Activated naive CD8-positive, alpha-beta T cell treated with anti-CD3 and anti-CD28 coated beads, Interleukin-2, amount 10 ng/mL, durations not matched to agents 7 days and 5 days (primary cell): ENCODE measurements at places on chromosomes 11 and 22.

GRCh38 chr11:130510407-130511006 is 62.1 kb downstream of the ADAMTS15 start:
- H3K27ac ChIP-seq, result no peak overlapping the region
- no peaks in the 10 kb centered on the region for H3K36me3 ChIP-seq
- no peak for DNase-seq
- peaks cover 2% of the 10 kb centered on the region for H3K27me3 ChIP-seq

DNA sequence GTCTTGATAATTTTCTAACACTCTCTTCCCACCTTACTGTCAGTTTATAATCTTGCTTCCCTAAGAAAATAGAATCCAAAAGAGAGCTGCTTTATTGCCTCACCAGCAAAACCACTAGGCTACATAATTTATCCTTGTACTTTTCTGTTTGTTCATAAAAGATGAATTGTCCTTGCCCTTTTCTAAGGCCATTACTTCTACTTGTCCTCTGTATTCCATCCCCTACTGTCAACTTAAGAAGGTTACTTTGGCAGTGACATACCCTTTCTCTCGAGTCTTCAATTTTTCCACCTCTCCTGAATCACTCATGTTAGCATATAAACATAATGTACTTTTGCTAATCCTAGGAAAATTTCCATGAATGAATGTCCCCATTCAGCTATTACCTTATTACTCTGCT is 18.0 kb downstream of the BIRC2 start:
- no peak overlapping the region for H3K27ac ChIP-seq
- H3K36me3 ChIP-seq, result peaks cover 43% of the 10 kb centered on the region
- H3K27me3 ChIP-seq, result no peaks in the 10 kb centered on the region

- H3K4me1 ChIP-seq, result peaks cover 3% of the 10 kb centered on the region
- no peak overlapping the region for H3K27ac ChIP-seq
- peaks cover 1% of the 10 kb centered on the region for H3K36me3 ChIP-seq
- no peak for DNase-seq
- no peak overlapping the region for H3K4me3 ChIP-seq
- H3K27me3 ChIP-seq, result peaks cover 36% of the 10 kb centered on the region
Measured at GRCh38 chr11:33912405-33913361, 20.8 kb upstream of the LMO2 start.

GRCh38 chr11:68276861-68277260 is 5.1 kb upstream of the C11orf24 start:
- H3K4me1 ChIP-seq, result peaks cover 17% of the 10 kb centered on the region
- DNase-seq, result no peak
- H3K27me3 ChIP-seq, result no peaks in the 10 kb centered on the region
- H3K27ac ChIP-seq, result no peak overlapping the region

DNA sequence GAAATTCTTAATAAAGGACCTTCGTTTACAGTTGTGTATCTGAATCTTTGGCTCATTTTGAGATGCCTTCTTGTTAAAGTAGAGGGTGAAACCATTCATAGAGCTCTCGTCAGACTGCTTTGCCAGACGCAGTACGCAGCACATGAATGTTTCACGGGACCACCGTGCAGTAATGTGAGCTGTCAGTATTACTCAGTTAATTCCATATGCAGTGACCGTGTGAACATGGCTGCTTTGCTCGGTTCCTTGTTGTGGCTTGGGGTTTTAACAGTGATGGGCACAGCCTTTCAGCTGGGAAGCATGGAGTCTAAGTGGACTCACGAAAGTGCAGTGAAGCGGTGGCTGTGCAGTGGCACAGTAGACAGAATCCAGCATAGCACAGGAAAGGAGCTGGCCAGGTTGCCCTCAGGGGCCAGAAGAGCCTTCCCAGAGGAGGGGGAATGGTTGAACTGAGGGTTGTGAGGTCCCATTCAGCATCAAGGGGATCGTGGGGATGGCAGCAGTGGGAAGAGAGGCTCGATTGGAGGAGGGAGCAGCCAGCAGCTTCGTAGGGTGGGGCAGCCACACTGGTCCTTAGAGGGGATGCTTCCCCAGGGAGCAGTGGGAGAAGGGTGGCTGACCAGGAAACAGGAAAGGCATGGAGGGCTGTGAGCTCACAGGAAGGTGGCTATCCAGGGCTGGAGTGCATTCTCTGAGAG is 31.4 kb downstream of the PPFIA1 start:
- no peaks in the 10 kb centered on the region for H3K27me3 ChIP-seq
- peaks cover 6% of the 10 kb centered on the region for H3K36me3 ChIP-seq
- no peak for DNase-seq
- H3K27ac ChIP-seq, result no peak overlapping the region

GRCh38 chr11:67345920-67346819 is 7.2 kb downstream of the POLD4 start:
- H3K27ac ChIP-seq, result peak overlapping the region; percentile 82
- no peaks in the 10 kb centered on the region for H3K36me3 ChIP-seq
- DNase-seq, result no peak
- peaks cover 29% of the 10 kb centered on the region for H3K4me1 ChIP-seq
- H3K4me3 ChIP-seq, result no peak overlapping the region

GRCh38 chr11:82003671-82004515 is 729.8 kb downstream of the FAM181B start:
- H3K27me3 ChIP-seq, result no peaks in the 10 kb centered on the region
- no peak for DNase-seq
- no peaks in the 10 kb centered on the region for H3K36me3 ChIP-seq

DNA sequence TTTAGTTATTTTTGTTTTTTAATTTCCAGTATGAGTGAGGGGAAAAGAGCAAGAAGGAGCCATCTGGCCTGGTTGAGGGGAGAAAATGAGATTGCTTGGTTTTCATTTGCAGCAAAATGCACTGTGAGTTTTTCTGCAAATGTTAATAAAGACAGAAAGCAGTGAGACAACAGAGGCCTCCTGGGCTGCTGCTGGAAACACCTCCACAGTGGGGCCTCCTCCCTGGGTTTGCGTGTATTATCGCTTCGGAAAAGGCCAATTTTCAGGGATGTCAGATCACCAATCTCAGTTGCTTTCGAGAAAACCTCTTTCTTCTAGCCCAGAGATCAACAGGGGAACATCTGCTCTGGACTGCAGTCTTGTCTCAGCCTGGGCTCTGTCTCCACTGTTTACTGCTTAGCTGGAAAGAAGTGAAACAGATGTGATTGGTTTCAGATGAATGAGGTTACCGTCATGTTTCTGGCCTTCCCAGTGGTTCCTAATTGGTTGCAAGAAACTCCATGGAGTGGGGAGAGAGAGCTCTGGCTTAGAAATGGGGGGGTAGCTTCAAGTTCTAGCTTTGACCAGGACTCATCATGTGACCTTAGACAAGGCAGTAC is 17.3 kb downstream of the TSPAN18 start:
- DNase-seq, result no peak

DNA sequence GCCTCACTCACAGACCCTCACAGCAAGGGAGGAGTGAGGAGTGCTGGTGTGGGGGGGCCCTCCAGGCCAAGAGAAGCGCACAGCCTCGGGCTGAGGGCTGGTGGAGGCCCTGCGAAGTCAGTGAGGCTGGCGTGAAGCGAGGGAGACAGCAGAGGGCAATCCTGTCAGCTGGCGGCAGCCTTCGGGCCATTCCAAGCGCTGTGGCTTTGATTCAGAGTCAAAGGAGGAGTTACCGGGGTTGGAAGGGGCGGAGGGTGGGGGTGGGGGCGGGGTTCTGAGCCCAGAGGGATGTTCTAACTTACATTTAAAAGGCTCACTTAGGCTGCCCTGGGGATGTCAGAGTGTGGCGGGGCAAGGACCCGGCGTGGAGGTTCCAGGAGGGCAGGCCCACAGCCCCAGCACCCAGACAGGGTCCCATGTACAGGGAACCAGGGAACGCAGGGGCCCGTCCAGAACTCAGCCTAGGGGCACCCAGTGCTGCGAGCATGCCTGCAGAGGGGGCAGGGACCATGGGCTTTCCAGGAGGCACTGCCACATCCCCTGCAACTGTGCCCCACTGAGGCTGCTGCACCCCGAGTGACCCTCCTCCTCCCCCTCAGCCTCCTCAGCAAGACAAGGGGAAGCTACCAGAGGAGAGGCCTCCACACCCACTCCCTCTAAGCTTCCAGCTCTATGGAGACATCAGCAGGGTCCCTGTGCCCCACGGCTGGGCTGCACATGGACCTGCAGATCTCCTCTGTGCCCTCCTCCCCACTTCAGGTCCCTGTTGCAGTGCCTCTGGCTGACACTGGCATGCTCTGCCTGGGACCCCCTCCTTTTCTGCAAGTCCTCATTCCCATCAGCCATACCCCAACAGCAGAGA is 39.7 kb upstream of the TTLL12 start:
- H3K4me3 ChIP-seq, result peak overlapping the region; percentile 23
- peaks cover 10% of the 10 kb centered on the region for H3K4me1 ChIP-seq
- no peak for DNase-seq
- H3K27me3 ChIP-seq, result peaks cover 6% of the 10 kb centered on the region
- no peaks in the 10 kb centered on the region for H3K36me3 ChIP-seq

- no peak for DNase-seq
- no peak overlapping the region for H3K4me3 ChIP-seq
- no peaks in the 10 kb centered on the region for H3K4me1 ChIP-seq
Measured at GRCh38 chr22:50286275-50286674, 16.1 kb upstream of the MAPK11 start.

- H3K4me3 ChIP-seq, result no peak overlapping the region
- peak overlapping the region; percentile 27 for H3K27ac ChIP-seq
- no peaks in the 10 kb centered on the region for H3K27me3 ChIP-seq
- H3K36me3 ChIP-seq, result peaks cover 11% of the 10 kb centered on the region
Measured at GRCh38 chr11:111365722-111366559, 13.1 kb downstream of the POU2AF1 start.
